ENCODE measurements at places on chromosomes 5 and 9.

DNA sequence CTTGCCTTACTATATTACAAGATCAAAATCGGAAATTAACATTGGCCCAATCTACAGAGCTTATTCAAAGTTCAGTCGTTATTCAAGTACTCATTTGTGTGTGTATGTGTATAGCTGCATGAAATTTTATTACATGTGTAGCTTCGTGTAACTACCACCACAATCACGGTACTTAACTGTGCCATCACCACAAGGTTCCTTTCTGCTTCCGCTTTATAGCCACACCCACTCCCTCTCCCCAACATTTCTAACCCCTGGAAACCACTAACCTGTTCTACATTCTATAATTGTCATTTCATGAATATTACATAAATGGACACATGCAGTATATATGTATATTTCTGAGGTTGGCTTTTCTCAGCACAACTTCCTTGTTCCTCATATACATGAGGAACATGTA is 4.0 kb upstream of the TEX48 start:
- DNase-seq, result no peak

DNA sequence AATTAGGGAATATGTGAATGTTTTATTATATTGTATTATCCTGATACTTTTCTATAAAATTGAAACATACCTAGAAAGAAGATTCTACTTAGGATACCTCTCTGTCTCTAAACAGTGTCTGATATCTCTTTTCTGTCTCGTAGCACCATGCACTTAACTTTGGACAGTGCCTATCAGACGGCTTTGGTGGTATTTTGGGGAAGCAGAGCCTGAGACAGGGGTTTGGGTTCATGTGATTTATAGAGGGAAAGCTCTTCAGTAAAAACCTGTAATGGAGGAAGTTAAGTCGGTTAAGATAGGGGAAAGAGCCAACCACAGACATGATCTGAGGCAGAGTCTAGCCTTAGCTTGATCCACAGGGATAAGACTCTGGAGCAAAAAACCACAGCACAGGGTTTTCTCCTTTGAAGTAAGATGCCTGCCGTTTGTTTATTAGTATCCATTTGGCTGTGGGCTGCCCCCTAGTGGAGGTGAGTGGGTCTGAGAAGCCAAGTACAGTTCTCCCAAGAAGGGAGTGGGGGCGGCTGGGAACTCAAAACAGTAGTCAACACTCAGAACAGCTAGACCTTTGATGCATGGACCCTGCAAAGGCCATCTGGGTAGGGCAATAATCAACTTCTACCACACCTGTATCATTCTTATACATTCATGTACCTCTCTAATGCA is 141.2 kb upstream of the ASTN2 start:
- peak; percentile 49 for DNase-seq

DNA sequence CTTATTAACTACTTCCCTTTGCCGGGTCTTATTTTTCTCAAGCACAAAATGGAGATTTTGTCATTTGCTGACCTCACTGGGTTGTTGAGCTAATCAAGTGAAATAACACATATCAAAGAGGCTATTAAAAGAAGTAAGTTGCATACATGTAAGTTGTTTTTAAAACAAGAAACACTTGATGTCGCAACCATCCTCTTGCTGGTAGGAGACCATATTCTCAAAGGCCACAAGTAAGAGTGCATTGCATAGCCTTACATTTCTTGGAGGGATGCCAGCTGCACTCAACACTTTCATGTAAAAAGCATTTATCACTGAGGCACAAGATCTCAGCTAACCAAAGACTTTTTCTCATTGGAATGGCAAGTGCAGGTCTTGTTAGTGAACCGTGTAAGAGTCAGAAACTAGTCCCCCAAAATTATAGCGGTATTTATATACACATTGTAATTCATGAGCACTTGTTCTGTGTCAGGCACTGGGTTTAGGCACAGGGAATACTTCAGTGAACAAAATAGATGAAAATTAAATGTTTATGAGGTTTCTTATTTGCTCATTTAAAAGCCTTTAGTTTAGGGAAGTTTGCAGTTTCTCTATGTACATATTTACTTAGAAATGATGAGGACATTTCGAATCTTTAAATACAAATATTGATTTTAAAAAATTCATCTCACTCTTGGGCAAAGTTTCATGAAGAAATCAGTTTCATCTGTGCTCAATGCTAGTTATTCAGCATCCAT is 72.0 kb downstream of the ZFAND5 start:
- no peak for DNase-seq

DNA sequence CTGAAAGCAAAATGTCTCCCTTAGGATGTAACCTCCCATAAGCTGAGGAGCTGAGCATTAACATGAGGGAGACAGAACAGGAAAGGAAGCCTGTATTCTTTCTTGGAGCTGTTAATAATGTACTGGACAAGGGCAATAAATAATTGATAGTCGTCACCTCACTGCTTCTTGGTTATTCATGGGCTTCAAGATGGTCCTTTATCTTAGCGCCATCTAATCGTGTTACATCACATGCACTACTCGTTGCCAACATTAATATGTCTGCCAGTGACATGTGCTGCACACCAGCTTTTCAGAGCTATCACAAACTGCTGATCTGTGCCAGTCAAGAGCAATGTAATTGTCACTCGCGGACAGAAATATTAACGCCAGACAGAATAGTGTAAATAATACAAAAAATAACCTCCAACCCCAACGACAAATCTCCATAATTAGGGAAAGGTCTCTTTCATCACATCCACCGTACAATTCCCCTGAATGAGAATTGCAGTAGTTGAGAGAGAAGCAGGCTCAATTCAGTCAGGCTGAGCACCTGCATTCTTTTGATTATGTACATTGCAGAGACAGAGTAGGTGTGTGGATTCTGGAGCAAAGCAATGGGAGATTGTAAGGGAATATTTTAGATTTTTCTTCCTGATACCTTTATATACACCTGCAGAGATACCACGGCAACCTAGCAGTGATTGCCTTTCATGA is 267.1 kb downstream of the SPATA31D1 start:
- no peak for DNase-seq

DNA sequence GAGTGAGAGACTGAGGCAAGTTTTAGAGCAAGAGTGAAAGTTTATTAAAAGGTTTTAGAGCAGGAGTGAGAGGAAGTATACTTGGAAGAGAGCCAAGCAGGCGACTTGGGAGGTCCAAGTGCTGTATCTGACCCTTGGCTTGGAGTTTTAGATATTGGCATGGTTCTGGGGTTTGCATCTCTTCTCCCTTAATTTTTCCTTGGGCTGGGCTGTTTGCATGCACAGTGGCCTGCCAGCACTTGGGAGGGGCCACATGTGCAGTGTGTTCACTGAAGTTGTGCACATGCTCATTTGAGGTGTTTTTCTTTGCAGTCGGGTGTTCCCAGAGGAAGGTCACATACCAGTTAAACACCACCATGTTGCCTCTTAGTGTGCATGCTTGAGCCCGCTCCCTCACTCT is 464.1 kb downstream of the DMRT2 start:
- DNase-seq, result no peak

- DNase-seq, result no peak
Observed at GRCh38 chr9:72145733-72146505, 3.3 kb upstream of the GDA start.

DNA sequence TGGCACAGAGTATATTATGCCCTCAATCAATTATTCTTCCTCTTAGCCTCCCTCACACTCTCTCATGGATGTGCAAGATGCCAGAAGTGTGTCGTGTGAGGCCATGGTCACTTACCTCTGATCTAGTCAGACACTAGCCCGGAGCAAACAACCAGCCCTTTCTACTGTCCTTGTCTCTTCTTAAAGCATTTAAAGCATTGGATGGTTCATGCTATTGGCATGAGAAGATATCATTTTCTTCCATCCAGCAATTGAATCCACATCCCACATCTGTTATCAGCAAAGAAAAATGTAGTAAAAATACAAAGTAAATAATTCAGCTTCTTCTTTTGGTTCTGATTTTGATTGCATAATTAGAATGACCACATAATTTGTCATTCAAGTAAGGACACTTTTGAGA is 267.2 kb upstream of the ACO1 start:
- no peak for DNase-seq

DNA sequence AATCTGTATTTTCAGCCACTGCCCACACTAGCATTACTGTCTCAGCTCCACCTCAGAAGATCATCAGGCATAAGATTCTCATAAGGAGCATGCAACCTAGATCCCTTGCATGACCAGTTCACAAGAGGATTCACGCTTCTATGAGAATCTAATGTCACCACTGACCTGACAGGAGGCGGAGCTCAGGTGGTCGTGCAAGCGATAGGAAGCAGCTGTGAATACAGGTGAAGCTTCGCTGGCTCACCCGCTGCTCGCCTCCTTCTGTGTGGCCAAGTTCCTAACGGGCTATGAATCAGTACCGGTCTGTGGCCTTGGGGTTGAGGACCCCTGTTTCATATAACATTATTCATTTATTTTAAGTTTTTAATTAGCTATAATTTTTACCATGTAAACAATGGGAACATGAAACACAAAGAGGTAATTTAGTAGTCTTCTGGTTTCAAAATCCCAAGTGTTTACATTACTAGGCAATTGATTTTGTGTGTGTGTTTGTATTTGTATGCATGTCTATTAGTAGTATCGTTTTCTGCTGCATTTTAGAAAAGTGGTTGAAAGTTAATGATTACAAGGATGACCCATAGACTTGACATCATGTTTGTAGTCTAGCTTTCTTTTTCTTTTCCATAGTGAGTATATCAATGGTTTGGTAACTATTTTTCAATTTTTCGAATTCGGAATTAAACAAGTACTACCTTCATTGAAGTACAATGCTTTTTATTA is 159.4 kb downstream of the TENT4A start:
- DNase-seq, result no peak

GRCh38 chr5:91143840-91144239 is 239.3 kb downstream of the ARRDC3 start:
- no peak for DNase-seq

- no peak for DNase-seq
Observed at GRCh38 chr5:110957934-110958333, 113.6 kb upstream of the TSLP start.

- no peak for DNase-seq
Observed at GRCh38 chr5:38249812-38250211, 8.5 kb upstream of the EGFLAM start.

- DNase-seq, result peak; percentile 8
Observed at GRCh38 chr9:5578018-5578697, 50.7 kb upstream of the RIC1 start.

DNA sequence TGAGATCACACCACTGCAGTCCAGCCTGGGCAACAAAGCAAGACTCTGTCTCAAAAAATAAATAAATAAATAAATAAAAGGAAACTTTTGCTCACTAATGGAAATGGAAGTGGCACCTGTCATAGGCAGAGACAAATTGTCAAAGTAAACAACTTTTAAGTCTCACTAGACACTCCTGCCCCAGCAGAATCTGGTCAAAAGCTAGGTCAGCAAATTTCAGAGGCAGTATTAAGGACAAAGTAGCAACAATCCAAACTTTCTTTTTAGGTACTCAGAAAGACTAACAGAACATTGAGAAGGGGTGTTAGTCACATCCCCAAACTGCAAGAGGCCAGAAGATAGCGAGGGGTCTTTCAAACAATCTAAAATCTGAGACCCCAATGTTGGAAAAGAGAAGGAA is 101.4 kb upstream of the MSX2 start:
- no peak for DNase-seq

DNA sequence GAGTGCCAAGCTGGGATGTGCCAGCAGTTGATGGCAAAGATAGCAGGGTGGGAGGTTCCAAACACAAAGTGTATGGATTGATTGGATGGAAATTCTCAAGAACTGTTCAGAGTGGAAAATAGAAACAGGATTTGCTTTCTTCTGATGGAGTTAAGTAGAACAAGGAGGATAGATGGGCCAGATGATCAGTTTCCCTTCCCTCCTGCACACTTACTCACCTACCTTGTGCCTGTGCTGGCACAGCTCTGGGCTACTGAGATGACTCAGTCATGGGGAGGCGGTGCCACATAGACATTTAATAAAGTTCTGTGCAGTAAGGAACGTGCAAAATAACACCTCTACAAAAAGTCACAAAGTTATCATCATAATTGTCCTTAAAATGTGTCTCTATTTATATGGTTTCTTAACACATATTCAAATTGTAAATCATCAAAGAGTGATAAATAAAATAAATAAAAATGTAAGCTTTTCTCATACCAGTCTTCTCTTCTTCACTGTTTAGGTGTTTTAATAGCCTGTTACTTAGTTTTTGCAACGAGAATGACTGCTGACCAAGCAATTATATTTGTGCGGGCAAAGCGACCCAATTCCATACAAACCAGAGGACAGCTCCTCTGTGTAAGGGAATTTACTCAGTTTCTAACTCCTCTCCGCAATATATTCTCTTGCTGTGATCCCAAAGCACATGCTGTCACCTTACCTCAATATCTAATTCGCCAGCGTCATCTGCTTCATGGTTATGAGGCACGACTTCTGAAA is 12.7 kb downstream of the PTPDC1 start:
- peak; percentile 28 for DNase-seq

- DNase-seq, result no peak
Observed at GRCh38 chr5:190366-191035, 794 bp upstream of the LRRC14B start.

- no peak for DNase-seq
Observed at GRCh38 chr9:36936498-36936831, 97.6 kb downstream of the PAX5 start.

DNA sequence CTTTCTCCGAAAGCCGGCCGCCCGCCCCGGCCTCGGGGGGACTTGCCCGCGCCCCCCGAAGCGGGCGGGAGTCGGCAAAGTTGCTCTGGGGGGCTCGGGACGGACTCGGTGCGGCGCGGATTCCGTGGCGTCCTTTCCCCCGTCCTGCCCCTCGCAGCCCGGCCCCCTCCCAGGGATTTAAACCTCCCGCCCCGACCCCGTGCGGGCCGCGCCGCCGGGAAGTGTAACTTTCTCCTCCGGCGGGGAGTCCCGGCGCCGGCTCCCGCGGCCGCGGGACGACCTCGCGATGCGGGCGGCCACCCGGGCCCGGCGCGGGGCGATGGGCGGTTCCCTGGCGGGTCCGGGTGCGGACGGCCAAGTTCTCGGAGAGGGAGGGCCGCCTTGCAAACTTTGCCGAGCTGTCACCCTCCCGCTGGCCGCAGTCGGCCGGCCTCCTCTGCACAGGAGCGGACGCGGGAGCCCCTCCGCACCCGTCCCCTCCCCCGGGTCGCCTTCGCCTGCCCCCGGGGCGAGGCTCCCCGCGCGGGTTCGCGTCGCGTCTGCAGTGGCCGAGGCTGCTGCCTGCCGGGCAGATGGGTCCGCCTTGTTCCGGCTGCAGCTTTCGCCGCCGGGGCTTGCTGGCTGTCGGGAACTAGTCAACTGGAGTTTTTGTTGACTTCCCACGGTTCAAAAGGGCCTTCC is 732 bp downstream of the PBX3 start:
- DNase-seq, result no peak

DNA sequence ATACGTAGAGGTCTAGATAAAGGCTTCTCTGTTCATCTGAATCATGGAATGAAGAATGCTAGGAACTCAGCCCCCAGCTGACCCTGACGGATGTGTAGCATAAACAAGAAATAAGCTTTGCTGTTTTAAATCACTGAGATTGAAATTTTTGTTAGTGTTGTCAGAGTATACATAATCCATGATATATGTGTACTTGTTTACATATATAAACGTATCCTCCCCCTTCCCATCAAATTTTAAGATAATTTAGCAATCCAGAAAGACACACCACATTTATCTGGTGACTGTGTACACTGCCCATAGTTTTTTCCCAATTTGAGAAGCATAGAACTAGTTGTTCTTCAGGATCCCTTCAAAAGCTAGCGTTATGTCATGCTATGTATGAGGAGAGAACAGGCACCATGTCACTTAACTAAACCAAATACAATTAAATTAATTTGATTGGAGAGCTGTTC is 80.8 kb upstream of the OSMR start:
- no peak for DNase-seq
